ENCODE measurements at places on chromosomes 7 and 10.

- no peak for DNase-seq
Observed at GRCh38 chr7:81195033-81195432, 276.2 kb upstream of the SEMA3C start.

DNA sequence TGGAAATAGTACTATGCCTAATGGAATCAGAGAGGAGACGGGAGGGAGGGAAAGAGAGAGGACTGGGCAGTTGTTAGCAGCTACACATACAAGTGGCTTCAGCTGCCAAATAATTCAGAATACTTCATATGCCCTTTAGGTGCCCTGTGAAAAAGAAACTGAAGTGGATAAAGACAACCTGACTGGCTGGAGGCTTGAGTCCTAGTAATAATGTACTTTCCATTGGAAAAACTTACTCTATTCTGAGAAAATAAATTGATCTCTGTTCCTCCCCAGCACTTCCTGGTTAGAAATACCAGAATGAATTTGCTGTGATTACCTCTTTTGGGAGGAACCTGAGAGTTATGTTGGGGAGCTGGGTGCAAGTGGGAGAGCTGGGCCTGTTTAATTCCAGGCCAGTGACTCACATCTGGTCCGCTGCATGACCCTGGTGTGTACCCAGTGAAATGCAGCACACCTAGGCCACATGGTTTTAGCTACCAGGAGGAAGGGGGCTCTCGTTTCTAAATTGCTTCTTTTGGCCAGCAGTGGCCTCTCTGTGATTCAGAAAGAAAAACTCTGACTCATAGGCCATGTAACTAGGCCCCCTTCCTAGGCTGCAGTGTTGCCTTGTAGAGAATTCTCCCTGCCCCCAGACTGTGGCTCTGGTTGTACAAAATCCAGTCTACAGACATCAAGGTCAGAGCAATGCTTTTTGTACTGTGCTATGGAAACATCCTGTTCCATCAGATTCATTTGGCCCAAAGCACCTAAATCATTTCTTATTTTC, 6.5 kb downstream of the AGFG2 start:
- DNase-seq, result no peak

- no peak for DNase-seq
Observed at GRCh38 chr7:45237788-45238461, 80.3 kb downstream of the RAMP3 start.

- no peak for DNase-seq
Observed at GRCh38 chr7:125057963-125058362, 128.3 kb upstream of the POT1 start.

DNA sequence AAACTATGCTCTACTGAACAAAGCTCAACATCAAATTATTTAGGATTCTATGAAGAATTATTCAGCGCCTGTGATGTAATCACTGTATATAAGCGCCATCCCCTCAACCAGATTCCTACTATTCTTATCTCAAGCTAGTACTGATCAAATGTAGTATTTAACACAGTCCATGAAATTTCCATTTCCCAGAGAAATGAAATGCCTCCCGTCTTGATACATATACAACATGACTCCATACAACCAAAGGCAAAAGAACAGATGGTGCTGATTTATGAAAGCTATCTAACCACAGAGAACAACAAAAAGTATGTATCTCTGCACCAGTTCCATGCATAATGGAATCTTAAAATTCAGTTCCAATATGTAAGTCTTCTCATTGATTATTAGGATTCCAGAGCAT, 406.1 kb downstream of the PARD3 start:
- no peak for DNase-seq
